NCI-H1930 (cell line): ENCODE measurements at places on chromosomes 16 and 17.
A peak's percentile ranks its signal among the peaks of the same experiment; 100 is the strongest.

DNA sequence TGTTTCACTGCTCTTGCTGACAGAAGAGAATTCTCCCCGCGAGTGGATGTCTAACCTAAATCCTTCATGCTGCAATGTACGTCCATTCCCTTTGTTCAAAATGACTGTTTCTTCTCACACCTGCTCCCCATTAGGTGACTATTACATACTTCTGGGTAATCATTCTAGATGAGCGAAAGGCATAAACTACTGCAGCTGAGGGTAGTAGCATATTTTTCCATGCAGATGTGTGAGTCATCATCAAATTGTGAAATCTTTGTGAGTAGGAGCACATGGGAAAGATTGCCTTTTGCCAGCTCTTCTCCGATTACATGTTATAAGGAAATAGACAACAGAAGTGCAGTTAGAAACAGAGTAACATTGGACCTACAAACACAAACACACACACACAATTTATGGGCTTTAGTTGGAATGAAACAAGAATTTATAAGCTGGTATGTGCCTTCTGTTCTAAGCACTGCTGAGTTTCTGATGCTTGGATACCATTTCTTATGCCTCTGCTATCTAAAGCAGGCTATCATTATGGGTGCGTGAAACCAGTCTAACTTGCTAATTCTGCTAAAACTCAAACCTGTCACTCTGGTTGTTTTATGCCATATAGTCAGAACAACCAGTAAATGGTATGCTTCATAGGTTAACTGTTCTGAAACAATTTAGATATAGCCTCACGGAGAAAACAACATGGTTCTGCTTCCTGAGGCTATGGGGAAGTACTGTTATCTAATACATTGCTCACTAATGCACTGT, 346.9 kb upstream of the PSMD7 start:
- DNase-seq = no peak

DNA sequence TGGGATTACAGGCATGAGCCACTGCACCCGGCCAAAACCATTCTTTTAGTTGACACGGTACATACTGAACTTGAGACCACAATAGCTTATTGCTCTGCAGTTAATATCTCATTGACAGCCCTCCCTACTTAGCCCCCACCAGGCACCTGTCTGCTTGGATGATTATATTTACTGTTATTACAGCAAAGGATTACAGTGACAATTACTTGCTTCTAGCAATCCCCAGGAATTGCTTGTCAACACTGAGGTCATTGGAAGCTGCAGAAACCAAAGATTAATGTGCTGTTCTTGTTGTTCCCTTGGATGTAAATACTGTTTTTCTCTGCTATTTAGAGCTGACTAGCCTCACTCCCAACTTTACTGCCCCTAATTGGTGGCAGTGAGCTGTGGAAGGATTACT, 211.2 kb downstream of the LGALS9B start:
- peak; percentile 81 for DNase-seq

DNA sequence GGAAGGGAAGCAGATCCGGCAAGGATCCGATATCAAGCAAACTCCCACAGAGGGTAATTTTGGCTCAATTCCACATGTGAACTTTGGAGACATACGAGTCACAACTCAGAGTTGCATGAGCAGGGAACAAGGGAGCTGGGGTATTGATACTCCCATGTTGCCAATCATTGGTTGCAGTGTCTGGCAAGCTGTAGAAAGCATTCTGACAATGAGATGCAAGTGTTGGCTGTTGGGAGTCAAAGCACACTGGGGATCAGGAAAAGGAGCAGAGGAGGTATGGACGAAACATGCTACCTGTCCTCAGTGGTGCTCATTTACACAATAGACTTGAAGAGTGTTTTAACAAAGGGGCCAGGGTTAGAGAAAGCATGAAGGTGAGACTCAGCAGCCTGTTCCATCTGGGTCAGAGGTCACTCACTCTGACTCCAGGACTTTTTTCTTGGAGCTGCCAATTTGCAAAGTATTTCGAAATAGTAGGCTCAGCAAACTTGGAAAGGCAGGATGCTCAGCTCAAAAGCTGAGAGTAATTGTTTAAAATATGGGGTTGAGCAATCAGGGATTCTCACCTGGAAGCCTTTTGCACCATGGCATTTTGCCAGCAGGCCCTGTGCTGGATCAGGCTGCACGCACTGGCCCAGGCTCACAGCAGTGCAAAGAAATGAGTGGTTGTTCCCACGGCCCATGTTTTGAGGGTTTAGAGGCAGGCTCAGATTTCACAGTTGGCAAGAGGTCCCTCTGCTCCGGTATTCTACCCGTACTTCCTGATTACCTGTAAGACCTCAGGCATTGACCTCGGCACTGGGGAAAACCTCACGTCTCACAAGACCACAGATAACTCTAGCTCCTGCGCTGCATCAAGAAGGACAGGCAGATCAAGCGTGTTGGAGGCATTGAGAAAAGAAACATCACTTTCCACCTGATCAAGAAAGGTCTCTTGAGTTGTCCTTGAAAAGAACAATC, 17.6 kb upstream of the NKD1 start:
- no peak for DNase-seq

- no peak for DNase-seq
These were observed 664.5 kb upstream of the SALL1 start for GRCh38 chr16:51815523-51815922.

DNA sequence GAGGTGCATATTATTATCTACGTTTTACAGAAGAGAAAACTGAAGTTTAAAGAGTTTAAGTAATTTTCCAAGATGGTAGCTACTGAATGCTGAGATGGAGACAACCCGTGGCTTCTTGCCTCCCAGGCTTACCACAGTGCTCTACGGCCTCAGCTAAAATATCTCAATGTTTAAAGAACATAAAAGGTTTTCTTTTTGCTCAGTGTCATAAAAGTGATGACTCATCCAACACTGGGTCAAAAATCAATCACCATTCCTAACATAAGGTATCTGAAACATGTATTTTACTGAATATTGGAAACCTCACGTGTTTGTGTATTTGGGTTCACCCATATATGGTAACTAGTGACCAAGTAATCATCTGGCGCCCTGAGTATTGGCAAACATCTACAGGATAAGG, 18.4 kb downstream of the ABCA9 start:
- no peak for DNase-seq

DNA sequence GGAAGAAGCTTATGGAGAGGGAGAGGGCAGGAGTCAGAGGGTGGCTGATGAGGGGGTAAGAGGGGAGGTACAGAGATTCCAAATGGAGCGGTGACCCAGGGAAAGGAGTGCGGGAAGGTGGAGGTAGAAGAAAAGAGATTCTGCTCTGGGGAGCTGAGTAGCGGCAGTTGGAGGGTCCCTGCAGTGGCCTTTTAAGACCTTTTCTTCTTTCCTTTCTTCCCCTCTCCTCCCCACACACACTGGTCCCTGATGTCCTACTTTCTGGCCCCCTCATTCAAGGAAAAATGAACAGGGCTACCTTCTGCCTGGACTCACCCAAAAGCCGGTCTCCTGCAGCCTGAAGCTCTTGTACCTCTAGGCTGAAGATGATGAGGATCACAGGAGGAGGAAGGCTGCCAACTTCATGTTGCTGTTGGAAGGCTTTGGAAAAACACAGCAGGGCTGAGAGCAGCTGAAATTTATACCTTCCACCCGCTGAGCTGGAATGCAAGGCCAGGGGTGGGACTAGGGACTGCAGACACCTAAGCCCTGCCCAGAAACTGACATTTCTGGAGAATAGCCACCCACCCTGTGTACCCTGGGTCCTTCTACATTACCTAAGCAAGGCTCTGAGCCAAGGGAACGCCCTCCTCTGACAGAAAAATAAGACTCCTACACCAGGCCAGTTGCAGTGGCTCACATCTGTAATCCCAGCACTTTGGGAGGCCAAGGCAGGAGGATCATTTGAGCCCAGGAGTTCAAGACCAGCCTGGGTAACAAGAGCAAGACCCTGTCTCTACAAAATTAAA, 9.4 kb upstream of the HEATR6 start:
- DNase-seq = no peak

- no peak for DNase-seq
These were observed 108.0 kb upstream of the TBX2 start for GRCh38 chr17:61291451-61292285.

DNA sequence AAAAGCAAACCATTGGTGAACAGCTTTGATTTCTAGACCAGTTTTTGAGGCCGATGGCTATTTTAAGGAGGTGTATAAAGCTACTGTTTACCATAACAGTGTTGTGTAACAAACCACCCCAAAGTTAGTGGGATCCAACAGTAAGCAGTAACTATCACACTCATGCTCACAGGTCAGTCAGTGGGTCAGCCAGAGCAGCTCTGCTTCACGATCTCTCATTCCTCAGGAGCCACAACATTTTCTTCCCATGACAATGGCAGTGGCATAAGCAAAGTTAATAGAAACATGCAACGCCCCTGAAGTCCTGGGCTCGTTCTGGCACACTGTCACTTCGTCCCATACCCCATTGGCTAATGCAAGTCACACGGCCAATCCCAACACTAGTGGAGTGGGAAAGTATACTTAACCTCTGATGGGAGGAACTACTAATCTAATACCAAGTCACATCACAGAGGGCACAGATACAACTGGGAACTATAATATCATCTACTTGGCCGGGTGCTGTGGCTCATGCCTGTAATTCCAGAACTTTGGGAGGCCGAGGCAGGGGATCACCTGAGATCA, 28.0 kb upstream of the B4GALNT2 start:
- DNase-seq = no peak

DNA sequence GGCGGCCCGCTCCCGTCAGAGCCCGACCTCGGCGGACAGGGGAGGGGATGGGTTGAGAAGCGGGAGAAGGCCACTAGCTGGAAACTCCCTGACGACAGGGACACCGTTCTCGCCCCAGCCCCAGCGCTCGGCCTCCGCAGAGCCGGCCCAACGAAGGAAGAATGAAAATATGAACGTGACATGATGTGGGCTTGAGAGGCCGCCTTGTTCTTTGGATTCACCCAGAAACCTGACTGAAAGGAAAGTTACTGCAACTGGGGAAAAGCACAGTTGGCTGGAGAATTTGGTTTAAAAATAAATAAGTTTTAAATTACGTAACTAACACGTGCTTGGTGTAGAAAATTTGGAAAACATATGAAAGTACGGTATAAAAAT, 21.1 kb downstream of the NPTX1 start:
- no peak for DNase-seq

- DNase-seq = no peak
These were observed 151.4 kb upstream of the HS3ST3A1 start for GRCh38 chr17:13753154-13753553.

DNA sequence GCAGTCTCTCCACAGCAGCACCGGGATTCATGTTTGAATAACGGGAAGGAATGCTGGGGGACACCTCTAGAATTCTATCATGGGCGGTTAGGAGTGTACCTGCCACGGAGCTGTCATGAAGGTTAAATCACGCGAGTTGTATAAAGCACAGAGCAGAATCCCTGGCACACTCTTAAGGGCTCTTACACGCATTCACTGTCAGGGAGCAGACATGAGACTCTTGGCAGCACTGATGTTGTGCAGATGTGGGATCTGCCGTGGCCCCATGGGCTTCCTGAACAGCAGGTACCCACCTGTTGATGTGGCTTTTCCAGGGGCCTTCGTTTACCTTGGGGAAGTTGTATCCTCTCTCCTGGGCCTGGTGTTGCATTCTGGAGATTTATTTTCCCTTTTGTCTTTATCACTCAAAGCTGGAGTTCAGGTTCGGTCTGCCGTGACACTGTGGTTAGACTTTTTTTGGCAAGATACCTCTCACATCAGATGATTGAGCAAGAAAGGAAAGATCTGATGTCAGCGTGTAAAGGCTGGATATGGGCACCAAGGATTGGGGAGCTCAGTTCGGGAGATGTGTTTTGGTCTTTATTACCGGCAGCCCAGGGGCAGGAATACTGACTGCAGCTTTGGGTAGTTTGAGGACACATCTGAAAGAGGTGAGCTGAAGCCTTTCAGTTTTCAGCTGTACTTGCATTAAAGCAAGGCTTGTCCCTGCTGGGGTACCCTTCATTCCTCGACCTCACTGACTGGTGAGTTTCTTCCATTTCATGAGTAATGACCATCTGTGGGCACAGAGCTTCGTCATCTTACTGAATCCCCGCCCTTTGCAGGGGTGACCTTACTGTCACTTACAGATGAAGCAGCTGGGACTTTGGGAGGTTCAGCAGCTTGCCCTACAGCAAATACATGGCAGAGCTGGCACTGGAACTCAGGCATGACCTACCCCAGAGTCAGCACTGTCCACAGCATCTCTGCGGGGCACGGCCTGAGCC, 19.3 kb downstream of the KNOP1 start:
- DNase-seq = no peak

GRCh38 chr16:63938661-63939060, 1183.2 kb downstream of the CDH11 start:
- DNase-seq = no peak

DNA sequence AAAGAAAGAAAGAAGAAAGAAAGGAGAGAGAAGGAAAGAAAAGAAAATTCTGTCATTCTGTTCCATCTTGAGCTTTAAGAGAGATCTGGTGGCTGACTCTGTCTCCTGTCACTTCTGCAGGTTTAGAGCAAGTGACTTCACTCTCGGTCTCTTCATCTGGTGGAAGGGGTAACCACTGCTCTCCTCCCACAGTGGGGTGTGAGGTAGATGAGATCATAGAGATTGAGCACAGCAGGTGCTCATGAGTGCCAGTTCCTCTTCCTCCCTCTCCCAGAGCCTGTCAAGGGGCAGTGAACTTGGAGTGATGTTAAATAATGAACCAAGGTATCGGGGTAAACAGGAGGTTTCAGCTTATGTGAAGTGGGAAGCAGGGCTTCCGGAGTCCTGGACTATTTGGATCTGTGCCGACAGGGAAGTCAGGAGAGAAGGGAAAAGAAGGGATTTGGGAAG, 47.7 kb downstream of the BEAN1 start:
- DNase-seq = no peak

- DNase-seq = no peak
These were observed 16.4 kb upstream of the SLC16A11 start for GRCh38 chr17:7060165-7060891.

GRCh38 chr17:59769887-59770286, 62.4 kb downstream of the VMP1 start:
- DNase-seq = no peak
